ENCODE measurements at places on chromosomes 6 and 20.

- DNase-seq: no peak
These were observed 56.3 kb upstream of the TULP1 start for GRCh38 chr6:35569011-35569461.

DNA sequence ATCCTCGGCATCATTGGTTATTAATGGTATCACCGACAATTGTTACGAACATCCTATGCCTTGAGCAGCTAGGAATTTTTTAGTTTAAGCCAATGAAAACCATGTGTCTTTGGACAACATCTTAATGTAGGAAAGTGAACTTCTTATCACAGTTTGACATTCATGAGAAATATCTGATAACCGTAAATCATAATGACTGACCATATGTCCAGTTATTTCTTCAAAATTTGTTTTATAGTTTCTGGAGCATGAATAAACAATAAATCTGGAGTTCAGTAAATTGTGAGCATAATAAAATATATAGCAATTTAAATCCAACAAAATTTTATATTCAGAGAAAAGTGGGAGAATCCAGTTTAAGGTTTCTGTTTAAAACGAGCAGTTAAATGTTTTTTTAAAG lies 970.1 kb upstream of the ADGRB3 start:
- no peak for DNase-seq

DNA sequence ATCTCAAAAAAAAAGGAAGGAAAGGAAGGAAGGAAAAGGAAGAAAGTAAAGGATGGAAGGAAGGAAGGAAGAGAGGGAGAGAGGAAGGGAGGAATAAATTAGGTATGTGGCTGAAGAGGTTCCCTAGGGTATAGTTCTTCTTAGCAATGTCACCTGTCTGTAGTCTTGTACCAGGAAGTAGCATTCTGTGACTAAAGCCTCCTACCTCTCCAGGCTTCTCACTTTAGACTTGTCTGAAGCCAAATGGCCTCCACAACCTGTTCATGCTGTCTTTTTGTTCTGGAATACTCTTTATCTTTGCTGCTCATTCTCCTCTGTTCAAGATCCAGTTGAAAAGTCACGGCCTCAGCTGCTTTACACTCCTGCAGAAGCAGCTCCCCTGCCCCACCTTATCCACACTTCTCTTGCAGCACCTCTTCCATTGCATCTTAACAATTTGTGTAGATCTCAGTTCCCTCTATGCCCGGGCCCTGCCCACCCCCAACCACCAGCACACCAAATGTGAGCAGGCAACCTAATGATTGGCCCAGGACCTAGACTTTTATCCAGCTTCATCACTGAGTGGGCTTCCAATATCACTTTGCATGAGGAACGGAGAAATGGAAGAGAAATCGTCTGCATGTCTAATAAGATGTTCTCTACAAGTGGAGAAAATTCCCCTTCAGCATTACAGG lies 19.1 kb downstream of the GCNT2 start:
- no peak for DNase-seq

DNA sequence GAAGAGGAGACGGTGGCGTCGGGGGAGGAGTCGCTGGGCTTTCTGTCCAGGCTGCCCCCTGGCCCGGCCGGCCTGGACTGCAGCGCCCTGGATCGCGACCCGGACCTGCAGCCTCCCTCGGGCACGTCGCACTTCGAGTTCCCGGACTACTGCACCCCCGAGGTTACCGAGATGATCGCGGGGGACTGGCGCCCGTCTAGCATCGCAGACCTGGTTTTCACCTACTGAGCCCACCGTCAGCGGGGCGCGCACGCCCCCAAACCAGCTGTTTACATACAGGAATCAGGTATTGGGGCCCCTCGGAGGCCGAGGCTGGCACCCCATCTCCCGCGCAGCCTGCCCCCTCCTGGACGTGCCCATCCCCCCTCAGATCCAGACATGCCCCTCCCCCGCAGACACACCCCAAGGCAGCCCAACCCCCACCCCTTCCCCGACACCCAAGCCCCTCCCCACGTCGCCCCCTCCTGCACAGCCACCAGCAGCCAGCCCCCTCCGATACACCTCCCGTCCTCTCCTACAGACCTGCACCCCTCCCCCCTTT lies 1.4 kb downstream of the SOX12 start:
- DNase-seq: peak; percentile 29

GRCh38 chr20:9422321-9423057 lies 91.9 kb upstream of the LAMP5 start:
- no peak for DNase-seq

DNA sequence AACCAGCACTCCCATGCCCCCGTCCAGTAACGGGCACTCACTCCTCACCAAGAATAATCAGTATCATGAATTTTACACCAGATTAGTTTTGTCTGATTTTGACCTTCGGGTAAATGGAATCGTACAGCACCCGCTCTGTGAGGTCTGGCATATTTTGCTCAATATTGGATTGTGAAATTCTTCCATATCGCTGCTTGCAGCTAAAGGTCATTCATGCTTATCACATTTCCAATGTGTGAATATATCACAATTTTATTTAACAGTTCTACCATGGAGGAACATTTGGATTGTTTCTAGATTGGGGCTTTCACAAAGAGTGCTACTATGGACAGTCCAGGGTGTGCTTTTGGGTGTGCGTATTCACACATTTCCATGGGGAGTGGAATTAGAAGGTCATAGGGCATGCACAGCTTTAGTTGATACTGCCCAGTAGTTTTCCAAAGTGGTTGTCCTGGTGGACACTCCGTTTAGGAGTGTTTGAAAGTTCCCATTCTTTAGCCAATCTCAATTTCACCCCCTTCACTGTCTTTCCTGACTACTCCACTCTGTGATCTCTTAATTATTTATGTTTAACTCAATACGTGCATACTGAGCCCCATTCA lies 86.6 kb downstream of the ISM1 start:
- DNase-seq: no peak

GRCh38 chr20:17747431-17747846 lies 47.7 kb downstream of the BANF2 start:
- peak; percentile 90 for DNase-seq

DNA sequence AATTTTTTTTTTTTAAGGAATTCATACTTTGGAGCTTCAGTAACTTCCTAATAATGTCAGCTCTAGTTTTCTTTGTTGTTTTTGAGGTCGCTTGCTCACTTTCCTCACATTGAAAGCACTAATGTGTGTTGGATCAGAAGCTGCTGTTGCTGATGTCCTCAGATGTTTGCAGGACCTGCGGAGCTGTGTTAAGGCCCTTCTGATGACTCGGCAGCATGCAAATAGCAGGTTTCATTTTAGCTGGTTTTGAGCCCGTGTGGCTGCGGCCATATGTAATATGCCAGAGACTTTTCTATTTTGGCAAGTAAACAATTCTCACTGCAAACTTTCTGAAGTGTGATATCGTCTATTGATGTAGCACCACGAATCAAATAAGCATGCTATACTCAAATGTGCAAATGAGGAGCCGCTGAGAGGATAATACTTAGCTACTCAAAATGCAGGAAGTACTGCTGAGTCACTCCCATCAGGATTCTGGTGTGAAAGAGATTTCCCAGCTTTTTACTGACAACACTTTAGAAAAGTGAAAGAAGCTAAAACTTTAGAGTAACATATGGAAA lies 187.8 kb downstream of the SASH1 start:
- DNase-seq: peak; percentile 63

GRCh38 chr6:158498362-158498761 lies 61.5 kb upstream of the TMEM181 start:
- no peak for DNase-seq

- no peak for DNase-seq
These were observed 637 bp downstream of the TFB1M start for GRCh38 chr6:155313602-155314091.

DNA sequence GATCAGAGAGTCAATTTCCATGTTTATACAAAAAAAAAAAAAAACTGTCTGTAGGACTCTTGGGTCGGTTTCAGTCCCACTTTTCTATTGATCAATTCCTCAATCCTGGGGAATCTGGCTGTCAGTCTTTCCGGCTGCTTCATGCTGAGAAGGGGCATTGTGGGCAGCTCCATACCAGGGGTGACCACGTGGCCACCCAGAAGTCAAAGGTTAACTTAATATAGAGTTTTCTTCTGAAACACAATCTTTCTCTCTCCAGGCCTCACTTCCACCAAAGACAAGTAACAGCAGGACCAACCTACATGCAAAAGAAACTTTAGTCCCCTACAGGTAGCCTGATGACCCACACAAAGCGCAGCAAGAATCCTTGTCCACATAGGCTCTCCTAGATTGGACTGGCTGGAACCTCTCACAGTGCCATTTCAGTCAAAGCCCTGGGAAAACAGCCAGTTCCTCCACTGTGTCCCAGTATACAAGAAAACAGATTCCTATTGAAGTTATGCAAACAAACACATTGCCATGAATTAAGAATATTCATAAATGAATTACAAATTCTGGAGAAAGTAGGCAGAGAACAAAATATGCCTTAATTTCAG lies 18.5 kb upstream of the SERPINB9 start:
- DNase-seq: no peak

DNA sequence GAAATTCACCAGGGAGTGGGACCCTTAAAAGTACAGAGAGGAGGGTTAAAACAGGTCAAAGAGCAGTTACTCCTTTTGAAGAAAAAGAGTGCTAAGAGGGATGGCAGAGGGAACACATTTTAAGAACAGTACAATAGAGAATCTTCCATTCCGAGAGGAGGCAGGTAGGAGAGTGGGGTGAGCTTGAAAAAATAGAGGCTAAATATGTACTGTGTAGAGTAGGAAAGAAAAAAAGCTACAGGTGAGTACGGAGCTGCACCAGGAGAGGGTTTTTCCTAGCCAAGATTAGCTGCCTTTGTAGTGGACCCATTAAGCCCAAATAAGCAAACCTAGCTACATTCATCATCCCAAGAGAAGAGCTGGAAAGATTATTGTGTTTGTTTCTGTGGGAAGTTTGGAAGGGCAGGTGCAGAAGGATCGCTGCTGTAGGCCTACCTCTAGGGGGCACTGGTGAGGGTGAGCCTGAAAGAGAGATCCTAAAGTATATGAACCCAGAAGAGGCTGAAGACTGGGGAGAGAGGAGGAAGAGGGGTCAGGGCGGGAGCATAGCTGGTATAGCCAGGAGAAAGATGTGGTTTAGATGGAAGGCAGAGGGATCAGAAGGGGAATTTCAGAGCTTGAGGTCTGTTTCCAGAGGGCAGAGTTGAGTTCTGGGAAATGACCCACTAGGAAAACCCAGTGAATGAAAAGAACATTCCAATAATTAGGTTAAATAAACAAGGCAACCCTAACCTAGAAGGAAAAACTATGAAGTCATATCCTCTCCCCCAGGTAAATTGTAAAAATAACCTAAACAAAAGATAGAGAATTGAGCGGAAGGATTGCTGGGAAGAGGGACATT lies 50.2 kb upstream of the HINT3 start:
- peak; percentile 36 for DNase-seq

- DNase-seq: no peak
These were observed 26.2 kb upstream of the VEGFA start for GRCh38 chr6:43743682-43744381.

DNA sequence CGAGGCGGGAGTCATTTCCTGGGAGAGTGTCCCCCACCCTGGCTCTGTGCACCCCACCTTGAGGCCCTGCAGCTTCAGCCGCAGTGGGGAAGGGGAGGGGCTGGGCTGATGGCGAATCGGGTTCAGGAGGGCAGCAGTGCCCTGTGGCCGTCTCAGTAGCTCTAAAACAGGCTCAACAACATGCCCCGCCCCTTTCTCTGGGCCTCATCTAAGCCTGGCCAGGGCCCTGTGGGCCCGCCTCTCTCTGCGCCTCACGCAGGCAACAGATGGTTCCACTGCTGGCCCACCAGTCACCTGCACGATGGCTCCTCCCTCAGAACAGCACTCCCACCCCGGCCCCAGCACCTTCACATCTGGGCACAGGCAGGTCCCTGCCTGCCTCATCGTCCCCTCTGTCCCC lies 30.2 kb downstream of the CHRNA4 start:
- DNase-seq: no peak

- no peak for DNase-seq
These were observed 402.1 kb downstream of the EPHA7 start for GRCh38 chr6:93017213-93017612.

- no peak for DNase-seq
These were observed at the start of gene OR2B6 for GRCh38 chr6:27956941-27957340. Gene OR2B6, plus strand, starts transcription at chr6:27957241. Its CDS starts 0 bp downstream, at chr6:27957241.

DNA sequence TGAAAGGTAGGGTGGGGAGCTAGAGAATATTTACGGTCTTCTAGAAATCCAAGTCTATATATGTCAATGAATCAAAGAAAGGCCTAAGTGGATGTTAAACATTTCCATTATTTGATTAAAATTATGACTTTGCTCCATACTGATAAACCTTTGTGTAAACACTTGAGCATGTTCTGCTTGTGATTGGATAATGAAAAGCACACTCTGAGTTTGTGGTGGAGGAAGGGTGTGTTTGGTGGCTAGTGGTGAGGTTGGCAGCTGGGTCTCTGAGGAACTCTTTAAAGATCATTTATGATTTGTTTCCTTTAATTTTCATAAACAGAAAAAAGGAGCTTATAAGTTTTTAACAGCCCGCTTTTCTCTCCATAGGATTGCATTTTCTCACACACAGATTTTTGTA lies 84.7 kb downstream of the RFPL4B start:
- no peak for DNase-seq

DNA sequence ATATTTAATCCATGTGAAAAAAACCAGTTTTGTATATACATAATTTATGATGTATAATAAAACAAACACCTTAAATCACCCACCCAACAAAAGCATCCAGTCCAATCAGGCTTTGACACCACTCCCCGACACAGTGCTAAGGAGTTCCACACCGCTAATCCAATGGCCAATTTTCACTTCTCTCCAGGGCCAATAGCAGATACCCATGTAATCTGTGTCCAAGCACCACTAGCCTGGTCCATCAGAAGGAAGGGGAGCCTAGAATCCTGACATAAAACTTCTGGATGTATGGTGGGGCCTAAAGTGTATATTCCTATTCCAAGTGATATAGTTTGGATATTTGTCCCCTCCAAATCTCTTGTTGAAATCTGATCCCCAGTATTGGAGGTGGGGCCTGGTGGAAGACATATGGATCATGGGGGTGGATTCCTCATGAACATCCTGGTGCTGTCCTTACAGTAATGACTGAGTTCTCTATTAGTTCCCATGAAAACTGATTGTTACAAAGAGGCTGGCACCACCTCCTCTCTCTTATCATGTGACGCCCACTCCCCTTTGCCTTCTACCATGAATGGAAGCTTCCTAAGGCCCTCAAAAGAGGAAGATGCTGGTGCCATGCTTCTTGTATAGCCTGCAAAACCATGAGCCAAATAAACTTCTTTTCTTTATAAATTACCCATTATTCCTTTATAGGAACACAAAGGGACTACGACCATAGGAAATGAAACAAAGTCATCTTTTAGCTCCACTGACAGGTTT lies 20.8 kb downstream of the RALGAPA2 start:
- no peak for DNase-seq

- DNase-seq: peak; percentile 86
These were observed 57.1 kb downstream of the KIZ start for GRCh38 chr20:21182832-21183563.
